NCI-H2029 (cell line): ENCODE measurements at places on chromosomes 1 and 21.

DNA sequence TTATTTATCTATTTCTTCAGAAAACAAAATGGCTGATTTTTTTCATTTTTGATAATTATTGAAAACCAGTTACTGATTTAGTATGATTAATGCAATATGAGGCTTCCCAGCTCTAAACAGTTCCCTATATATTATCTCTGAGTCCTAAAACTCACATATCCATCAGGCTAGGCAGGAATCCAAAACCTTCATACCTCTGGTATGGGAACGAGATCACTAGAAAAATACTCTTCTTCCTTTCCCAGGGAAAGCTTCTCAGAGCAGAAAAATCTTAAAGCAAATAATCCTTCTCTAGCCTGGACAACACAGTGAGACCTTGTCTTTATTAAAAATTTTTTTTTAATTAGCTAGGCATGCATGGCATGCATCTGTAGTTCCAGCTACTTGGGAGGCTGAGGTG lies 42.5 kb downstream of the KDM5B start:
- no peak for DNase-seq

DNA sequence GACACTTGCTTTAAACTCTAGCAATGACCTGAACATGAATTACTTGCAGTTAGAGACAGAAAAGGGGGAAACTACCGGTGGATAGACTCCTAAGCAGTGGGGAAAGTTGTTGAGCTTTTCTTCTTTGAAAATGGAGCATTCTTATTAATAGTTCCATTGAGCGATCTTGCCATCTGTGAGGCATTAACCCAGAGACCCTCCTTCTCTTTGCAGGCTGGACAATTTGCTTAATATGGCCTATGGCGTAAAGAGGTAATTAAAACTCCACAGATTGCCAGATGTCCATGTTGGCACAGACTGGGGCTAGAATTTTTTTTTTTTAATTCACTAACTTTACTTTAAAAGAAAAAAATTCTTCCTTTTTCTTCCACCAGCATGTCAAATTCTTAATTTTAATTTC lies 88.5 kb downstream of the ELAVL4 start:
- DNase-seq, result no peak

DNA sequence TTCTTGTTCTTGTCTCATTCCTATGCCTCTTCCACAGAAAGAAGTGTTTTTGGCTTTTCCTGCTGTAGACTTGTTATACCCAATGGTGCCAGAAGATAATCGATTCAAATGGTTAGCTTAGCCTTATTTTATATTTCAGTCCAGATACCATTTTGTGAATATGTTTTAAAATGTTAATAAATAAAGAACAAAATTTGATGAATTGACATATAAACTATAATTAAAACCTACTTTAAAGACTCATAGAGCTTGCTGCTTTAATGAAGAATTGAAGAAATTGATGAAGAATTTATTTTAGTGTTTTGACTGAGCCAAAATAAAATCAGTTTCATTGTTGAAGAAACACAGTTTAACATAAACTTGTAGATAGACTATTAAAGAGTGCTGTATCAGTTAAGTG lies 152.8 kb downstream of the MAGI3 start:
- DNase-seq, result no peak

- DNase-seq, result no peak
Measured at GRCh38 chr1:117181630-117182041, 29.1 kb downstream of the VTCN1 start.

DNA sequence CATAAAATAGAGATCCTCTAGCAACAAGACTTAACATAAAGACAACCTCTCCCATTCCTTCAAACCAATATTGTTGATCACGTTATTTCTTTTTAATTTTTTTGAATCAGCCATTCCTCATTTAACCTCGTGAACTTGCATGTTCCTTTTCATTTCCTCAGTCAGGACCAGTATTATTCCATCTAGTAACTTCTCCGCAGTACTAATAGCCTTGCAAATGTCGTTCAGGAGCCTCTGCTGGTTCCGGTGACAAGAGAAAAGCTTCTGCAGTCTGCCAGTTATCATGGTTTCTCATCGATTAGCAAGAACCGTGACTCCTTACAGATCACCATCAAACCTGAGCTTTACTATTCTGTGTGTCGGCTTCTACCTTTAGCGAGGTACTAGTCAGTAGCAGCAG lies 3.0 kb downstream of the APP start:
- peak; percentile 19 for DNase-seq

DNA sequence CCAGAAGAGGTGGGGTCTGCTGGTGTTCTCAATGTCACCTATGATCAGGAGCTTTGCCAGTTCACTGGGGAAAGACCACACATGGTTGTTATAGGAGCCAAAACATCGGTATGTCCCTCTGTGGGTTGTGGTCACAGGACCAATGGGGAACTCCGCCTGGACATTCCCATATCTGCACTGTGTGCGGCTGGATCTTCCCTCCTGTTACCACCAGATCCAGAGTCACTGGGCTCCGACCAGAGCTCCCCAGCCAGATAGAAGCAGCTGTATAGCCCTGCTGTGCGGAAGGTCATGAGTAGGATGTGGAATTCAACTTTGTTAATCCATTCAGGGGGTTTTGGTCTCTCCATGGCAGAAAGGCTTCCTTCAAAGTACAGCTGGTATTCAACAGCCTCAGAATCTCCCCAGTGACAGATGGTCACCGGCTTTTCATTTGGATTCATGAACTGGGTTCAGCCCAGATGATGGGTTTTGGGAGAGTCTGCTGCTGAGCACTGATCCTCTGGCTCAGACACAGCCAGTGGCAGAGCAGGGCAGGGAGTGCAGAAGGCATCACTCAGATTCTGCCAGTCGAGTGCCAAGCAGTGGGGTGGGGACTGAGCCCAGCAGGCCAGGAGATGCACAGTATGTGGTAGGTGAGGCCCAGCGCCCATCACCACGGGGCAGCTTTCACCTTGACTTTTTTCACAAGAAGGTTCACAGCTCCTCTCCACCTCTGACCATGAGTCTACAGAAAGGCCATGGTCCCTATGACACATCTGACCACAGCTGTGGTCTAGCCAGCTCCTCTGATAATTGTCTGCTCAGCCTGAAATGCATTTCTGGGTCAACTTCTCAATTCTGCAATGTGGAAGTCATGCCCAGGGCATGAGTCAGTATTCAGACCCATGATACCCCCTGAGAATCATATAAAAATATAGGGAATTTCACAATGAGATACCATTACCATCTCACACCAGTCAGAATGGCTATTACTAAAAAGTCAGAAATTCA lies 2.9 kb upstream of the SHCBP1L start:
- DNase-seq, result no peak

GRCh38 chr1:160007577-160008200 lies 24.1 kb downstream of the PIGM start:
- DNase-seq, result peak; percentile 1

DNA sequence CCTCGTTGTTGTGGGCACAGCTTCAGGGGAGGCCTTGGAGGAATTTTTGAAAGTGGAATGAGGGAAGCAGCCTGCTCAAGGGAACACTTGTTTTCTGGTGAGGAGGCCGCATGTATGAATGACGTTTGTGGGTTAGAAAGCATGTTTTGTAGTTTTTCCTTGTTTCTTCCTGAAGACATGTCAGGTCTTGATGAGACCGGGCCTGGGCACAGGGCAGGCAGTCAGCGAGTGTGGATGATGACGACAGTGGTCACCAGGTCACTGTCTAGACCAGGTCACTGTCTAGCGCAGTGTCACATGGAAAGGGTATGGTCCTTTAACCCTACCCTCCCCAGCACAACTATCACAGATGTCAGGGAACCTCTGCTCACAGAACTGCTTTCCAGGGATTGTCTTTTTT lies 7.3 kb downstream of the PSEN2 start:
- DNase-seq, result no peak

DNA sequence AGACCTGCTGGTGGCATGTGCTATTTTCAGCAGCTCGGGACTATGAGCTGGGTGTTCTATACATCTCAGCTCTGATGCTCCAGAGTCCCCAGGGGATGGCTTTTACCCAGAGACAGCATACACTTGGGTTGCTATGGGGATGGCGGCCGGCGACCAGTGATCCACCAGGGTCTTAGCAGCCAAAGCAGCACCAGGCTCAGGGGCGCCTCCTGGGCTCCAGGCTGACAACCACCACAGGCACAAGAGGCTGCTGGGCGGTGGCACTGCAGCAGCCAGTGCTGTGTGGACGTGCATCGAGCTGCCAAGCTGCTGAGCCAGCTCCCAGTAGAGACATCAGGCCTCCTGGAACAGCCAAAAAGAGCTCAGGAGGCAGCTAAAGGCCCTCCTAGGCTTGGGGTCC lies 37.6 kb upstream of the CLSTN1 start:
- no peak for DNase-seq

GRCh38 chr1:24357038-24357437 lies 37.9 kb downstream of the GRHL3 start:
- DNase-seq, result no peak

DNA sequence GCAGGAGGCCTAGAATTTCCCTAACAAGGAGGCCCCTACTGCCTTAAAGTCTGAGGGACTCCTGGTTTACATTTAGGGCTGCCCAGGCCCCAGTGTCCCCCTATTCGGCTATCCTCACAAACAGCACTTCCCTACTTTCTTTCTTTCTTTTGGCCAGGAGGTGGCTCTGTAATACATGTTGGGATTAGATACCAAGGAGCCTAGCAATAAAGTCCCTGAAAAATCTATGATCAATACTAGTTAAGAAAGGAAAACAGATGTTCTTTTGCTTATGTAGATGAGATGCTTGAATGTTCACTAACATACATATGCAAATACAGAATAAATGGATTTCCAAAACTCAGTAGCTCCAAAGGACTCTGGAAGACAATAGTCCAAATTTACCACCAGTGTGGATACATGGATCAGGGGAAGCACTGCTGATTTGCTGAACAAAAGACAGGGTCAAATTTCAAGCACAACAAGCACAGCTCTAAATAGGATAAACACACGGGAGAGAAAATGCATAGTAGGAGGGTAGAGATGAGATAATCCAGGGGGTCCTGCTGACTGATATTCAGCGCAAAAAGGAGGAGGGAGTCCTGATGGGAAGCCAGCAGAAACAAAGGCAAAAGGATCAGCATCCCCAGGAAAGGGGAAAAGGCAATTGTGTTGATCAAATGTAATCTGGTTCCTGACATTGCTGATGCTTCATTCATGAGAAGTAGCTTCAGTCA lies 240.0 kb downstream of the NUF2 start:
- DNase-seq, result no peak

DNA sequence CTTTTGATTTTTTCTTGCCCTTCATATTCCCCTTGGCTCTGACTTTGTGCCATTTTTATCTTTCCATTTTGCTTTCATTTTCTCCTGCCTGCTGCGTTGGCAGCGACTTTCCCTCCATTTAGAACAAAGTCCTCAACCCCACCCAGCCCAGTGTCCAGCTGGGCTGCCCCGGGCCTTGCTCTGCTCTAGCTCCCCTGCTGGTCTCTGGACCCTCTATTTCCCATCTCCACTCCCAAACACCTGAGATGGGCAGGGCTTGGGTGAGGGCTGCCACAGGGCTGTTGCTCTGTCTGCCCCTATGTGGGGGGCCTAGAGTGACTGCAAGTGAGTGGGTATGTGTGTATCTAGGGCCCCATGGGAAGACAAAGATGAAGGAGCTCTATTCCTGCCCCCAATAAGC lies 7.3 kb upstream of the ADAM15 start:
- DNase-seq, result no peak
